ENCODE measurements at places on chromosomes 13 and 19. TPM values are rescaled to one million over a fixed set of nuclear protein-coding genes. Genes with fewer than 3 reads are reported as not detected.

DNA sequence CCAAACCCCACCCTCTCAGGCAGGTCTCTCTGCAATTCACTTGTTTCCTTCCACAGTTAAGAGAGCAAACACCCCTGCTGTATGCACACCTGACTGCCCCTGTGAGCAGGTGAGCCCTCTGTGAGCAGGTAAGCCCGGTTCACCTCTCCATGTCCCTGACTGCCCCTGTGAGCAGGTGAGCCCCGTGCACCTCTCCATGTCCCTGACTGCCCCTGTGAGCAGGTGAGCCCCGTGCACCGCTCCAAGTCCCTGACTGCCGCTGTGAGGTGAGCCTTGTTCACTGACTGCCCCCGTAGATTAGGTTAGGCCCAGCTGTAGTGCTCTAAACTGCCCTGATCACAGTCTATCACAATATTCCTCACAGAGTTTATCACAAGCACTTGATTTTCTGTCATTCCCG is 29.2 kb downstream of the TMTC4 start:
- no peak for DNase-seq

- DNase-seq = no peak
Observed at GRCh38 chr13:96860882-96861281, 133.4 kb downstream of the OXGR1 start.

Gene CYP2A6
- 1.2 TPM for polyA plus RNA-seq

Gene SLITRK5
- 2.0 TPM for polyA plus RNA-seq

Gene ZNF880
- 30.8 TPM for polyA plus RNA-seq

Gene POU2F2
- polyA plus RNA-seq = 0.87 TPM
